ENCODE measurements at places on chromosomes 1 and 21.
A peak's percentile ranks its signal among the peaks of the same experiment; 100 is the strongest.

GRCh38 chr21:27362249-27362648, 395.4 kb upstream of the ADAMTS5 start:
- DNase-seq, result no peak

DNA sequence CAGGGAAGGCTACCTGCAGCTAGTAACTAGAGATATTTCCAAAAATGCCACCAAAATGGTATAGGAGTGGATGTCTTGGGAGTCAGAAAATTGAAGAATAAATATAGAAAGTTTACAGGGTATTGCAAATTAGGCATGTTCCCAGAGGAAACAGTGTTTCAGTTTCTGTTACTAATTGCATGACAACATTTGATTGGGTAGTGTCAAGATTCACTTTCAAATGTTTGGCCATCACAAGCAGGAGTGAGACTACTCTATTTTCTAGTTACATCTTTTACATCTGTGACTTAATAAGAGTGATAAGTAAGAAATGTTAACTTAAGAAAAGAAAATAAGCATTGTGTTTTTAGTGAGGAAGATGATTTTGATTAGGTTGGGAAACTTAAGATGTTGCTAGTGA, 30.2 kb downstream of the AMY1C start:
- DNase-seq, result no peak

- DNase-seq, result no peak
Measured at GRCh38 chr1:91727763-91728162, 158.2 kb downstream of the TGFBR3 start.

DNA sequence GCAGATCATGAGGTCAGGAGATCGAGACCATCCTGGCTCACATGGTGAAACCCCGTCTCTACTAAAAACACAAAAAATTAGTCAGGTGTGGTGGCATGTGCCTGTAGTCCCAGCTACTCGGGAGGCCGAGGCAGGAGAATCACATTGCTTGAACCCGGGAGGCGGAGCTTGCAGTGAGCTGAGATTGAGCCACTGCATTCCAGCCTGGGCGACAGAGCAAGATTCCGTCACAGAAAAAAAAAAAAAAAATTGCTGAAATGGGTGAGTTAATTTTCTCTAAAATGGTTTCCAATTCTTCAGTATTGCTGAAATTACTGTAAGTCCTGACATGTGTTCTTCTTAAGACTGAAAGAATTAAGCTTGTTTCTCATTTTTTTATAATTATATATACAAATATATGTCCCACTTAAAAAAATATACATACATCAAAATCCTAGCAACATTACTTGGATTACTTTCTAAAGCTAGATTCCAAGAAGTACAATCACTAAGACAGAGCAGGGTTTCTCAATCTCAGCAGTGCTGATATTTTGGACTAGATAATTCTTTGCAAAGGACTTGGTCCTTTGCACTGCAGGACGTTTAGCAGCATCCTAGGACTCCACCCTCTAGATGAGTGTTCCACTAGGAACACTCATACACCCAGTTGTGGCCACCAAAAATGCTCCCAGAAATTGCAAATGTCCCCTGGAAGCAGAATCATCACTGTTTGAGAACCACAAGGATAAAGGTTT, 24.8 kb downstream of the ZNHIT6 start:
- no peak for DNase-seq

- DNase-seq, result no peak
Measured at GRCh38 chr1:154154534-154155191, at the start of gene NUP210L. Gene NUP210L (minus strand): TSS chr1:154155073.

- peak; percentile 69 for DNase-seq
Measured at GRCh38 chr1:203625628-203626019, 1.0 kb upstream of the ATP2B4 start.

- DNase-seq, result no peak
Measured at GRCh38 chr1:205666372-205667166, 13.7 kb downstream of the SLC45A3 start.

GRCh38 chr1:200982071-200982945, 41.2 kb downstream of the KIF21B start:
- no peak for DNase-seq

- DNase-seq, result no peak
Measured at GRCh38 chr1:208162903-208163302, 81.3 kb downstream of the PLXNA2 start.

DNA sequence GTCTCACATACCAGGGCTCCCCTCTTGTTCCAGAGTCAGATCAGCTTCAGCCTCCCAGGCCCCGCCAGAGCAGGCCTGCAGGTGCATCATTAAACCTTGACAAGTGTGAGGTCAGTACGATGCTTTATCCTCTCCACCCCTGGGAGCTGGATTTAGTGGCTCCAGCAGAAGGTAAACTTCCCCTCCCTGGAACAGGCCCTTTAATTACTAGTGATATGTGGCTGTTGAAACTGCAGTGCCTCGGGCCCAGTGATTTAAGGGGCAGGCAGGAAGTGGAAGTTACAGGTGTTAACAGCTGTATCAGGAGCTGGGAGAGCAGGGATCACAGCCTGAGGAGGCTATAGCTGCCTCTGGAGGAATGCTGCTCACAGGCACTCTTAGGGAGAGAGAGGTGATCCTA, 132.4 kb upstream of the KLHDC7A start:
- no peak for DNase-seq

- DNase-seq, result no peak
Measured at GRCh38 chr1:170133766-170134495, 11.8 kb upstream of the NTMT2 start.

- DNase-seq, result no peak
Measured at GRCh38 chr1:8040586-8040985, 14.5 kb upstream of the ERRFI1 start.

- no peak for DNase-seq
Measured at GRCh38 chr1:10667861-10668761, 128.3 kb downstream of the CASZ1 start.

- no peak for DNase-seq
Measured at GRCh38 chr1:39625462-39626273, 13.8 kb downstream of the HEYL start.

GRCh38 chr1:36560621-36561360, 78.1 kb upstream of the CSF3R start:
- no peak for DNase-seq

DNA sequence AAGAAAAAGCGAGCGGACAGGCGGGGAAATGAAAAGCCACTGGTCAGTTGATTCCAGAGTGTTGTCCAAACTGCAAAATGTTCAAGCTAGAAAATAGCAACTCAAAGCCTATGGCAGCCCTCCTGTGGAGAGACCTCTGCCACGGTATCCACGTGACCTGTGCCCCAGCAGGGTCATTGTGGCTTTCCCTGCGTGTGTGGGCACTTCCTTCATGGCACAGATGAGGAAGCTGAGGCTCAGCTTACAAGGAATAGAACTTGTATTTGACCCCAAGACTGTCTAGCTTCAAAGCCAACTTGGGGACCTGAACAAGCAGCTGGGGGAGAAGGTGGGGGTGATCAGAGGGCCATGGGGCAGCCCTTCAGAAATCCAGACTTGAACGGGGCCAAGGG, 15.6 kb upstream of the PLEKHG5 start:
- DNase-seq, result no peak

DNA sequence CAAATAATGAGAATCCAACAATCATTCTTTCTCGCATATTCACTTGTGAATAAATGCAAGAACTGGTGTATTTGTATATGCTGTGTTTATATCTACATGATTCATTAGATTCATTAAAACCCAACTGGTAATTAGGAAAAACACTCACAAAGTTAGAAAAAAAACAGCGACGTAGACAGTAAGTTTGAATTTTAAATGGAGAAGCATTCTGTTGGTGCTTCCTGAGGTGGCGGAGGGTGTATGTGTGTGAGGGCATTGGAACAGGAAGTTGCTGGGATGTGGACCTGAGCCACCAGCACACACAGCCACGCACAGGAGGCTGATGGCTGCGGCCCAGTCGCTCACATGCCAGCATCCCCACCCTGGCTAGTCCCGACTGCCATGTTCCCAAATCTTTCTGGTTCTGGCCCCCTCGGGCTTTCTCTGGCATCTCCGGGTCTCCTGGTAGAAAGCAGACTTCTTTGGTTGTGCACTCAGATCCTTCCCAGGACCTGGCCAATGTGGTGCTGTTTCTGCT, 121.6 kb upstream of the IRF2BP2 start:
- DNase-seq, result no peak

All from activated CD8-positive, alpha-beta memory T cell treated with anti-CD3 and anti-CD28 coated beads for 24 hours (primary cell).